ENCODE measurements at places on chromosomes 1 and 21.
A peak's percentile ranks its signal among the peaks of the same experiment; 100 is the strongest.

DNA sequence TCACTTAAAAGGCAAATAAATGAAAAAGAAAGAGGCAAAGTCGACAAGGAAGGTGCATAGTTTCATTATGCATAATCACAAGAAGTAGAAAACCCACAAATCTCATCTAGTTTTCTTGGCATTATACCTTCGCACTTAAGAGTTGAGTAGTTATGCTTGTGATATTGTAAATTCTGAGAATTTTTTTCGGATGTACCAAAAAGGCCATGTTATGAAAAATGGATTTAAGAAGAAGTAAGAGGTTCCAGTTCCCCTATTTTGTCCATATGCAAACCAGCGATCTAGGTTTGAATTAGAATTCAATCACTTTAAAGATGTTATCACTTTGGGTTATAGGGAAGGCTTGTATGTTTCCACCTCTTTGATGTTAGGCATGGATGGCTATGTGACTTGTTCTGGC, 7.9 kb upstream of the ERICH3 start:
- DNase-seq, result no peak

GRCh38 chr1:234756066-234756774, 146.2 kb upstream of the IRF2BP2 start:
- DNase-seq, result no peak

DNA sequence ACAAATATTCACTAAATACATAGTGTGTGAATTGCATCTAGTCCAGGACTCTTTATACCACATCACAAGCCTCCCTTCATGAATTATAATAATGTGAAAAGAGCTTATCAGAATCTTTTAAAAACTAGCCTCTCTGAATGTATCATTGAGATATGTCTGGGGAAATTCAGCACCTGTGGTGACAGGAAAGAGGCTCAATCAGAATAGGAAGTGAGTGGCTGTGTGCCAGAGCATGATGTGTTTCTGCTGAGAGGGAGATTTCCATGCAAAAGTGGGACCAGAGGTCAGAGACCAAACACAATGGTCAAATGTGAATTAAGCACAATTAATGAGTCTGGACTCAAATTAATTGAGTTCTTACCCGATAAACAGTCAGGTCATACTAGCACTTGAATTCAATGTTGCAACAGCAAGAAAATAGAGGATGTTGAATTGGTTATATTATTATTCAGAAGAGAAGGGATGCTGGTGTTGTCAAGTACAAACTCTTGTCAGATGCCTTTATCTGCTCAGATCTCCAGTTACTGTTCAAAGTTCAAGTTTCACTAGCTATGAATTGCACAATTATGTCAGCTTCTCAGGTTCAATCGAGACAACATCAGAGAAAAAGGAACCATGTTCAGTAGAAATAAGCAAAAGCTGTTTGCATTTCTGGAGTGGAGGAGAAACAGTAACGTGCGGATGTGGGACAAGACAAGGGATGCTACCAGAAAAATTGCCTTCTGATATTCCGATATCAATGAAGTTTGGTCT, 226.2 kb downstream of the ZNF326 start:
- no peak for DNase-seq

DNA sequence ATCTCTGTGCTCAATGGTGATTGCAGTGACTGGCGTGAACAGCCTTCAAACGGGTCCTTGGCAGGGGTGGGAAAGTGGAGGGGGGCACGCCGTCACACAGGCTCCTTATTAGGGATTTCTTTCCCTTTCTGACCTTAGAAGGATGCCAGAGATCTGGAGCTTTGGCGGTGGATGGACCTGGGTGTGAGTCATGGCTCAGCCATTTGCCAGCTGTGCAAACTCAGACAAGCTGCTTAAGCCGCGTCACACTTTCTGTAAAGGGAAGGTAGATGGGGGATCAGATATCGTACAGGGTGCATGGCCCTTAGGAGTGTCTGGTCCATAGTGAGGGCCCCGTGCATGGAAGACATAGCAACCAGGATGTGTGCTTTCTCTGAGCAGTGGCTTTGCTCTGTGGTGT, 48.3 kb upstream of the C1orf174 start:
- no peak for DNase-seq

DNA sequence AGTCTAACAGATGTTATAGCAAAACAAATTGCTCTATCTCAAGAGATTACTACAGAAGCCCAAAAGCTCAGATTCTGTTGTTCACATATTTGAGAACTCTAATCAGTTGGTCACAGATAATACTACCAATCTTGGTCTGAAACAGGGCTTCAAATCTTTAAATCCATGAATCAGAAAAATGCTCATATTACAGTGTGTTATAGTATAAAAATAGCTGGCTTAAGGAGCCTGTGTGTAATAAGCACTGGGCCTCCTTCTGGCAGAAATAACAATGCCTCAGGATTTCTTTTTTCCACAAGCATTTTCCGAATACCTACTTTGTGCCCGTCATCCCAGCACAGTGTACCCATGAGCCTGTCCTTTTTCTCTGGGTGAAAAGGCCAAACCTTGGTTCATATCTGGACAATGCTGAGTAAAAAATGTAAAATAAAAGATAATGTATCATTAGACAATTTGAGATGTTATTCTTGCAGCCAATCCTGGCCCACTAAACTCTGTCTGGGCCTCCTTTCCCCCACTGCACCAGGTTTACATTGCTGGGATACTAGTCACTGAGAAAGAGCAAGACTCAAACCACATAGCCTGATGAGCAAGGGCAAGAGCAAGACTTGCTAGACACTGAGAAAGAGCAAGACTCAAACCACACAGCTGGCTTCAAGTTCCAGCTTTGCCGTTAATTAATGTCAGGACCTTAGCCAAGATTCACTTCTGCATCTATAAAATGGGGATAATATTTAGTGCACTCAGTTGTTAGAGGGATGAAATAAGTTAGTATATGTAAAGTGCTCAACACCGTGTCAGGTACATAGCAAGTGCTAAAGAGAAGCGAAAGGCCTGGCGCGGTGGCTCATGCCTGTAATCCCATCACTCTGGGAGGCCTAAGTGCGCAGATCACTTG, 17.0 kb upstream of the ADAR start:
- no peak for DNase-seq

DNA sequence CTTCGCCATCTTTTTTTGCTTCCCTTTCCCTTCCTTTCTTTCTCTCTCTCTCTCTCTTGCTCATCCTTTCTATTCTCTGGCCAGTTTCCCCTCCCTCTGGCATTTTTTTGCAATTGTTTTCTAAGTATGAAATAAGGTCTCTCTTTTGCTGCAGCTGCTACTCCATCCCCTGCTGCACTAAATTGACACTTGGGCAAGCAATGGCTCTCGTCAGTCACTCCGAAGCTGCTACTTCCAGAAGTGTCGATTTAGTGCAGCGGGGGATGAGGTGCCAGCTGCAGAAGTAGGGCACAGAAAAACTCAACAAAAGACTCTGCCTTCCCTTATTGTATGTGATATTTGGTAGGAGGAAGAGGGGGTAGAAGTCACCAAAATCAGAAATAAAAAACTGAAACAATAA, 642.3 kb downstream of the RWDD3 start:
- DNase-seq, result no peak

- no peak for DNase-seq
These were observed 15.8 kb upstream of the RNF223 start for GRCh38 chr1:1089731-1090423.

DNA sequence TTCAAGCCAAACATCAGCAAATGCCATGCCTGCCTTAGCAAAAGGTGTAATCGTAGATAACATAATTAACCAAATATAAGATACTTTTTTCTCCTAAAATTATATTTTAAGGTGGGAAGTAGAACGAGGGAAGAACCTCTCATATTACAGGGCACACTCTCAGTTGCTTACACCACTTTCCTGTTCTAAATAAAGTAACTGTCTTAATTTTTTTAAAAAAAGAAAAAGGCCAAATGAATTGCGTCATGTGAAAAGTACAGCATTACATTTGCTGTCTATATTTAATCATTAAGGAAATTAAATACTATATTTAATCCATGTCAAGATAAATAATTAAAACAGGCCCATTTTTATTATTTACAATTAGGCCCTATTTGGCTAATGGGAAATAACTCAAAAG, 23.7 kb downstream of the JAK1 start:
- no peak for DNase-seq

- DNase-seq, result no peak
These were observed at the start of gene PCP4 for GRCh38 chr21:39867198-39867650. Gene PCP4, plus strand, starts transcription at chr21:39867438. Its CDS starts 64 bp downstream, at chr21:39867502.

DNA sequence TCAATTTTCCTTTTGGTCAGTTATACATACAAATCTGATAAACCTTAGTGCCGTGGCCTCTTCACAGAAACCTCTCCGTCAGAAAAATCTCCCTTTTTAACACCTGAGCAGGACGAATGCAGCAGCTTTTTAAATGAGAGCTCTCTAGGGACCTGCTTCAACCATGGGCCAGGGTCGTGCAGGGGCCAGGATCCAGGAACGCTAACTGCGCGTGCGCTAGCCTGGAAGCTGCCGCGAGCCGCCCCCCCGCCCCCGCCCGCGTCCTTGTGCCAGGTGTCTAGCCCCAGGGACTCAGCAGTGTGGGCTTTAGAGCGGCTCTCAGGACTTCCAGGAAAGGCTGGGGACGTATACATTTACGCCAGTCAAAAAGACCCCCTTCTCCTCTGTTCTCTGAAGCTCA, 136.8 kb upstream of the FMN2 start:
- no peak for DNase-seq

DNA sequence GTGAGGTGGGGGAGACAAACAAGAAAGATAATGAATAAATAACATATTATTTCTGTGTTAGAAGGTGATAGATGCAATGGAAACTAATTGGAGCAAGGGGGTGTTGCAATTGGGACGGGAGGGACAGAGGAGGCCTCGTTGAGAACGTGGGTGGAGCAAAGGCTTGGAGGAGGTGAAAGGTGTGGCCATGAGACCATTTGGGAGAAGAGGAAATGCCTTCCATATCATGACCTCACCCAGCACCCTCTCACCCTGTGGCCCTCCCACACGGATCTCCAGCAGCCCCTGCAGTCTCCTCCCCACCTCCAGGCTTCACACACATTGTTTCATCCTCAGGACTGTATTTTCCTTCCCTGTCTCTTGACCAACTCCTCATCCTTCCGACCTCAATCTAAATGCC, 85.3 kb upstream of the ARHGAP29 start:
- DNase-seq, result no peak

GRCh38 chr1:198919667-198920398, 281.0 kb downstream of the PTPRC start:
- DNase-seq, result no peak

- DNase-seq, result no peak
These were observed 107.6 kb downstream of the GALNT2 start for GRCh38 chr1:230174471-230175162.

DNA sequence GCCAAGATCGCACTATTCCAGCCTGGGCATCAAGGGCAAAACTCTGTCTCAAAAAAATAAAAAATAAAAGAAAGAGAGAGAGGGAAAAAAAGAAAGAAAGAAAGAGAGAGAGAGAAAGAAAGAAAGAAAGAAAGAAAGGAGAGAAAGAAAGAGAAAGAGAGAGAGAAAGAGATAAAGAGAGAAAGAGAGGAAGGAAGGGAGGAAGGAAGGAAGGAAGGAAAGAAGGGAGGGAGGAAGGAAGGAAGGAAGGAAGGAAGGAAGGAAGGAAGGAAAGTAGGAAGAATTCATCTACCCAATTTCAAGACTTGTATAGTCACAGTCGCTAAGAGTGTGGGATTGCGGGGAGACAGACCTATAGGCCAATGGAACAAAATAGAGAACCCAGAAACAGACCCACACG, 290.6 kb downstream of the NPHP4 start:
- no peak for DNase-seq

- DNase-seq, result peak; percentile 41
These were observed 58.4 kb upstream of the COL6A1 start for GRCh38 chr21:45923146-45923545.

- no peak for DNase-seq
These were observed 69.0 kb downstream of the HMGB4 start for GRCh38 chr1:33932871-33933270.

DNA sequence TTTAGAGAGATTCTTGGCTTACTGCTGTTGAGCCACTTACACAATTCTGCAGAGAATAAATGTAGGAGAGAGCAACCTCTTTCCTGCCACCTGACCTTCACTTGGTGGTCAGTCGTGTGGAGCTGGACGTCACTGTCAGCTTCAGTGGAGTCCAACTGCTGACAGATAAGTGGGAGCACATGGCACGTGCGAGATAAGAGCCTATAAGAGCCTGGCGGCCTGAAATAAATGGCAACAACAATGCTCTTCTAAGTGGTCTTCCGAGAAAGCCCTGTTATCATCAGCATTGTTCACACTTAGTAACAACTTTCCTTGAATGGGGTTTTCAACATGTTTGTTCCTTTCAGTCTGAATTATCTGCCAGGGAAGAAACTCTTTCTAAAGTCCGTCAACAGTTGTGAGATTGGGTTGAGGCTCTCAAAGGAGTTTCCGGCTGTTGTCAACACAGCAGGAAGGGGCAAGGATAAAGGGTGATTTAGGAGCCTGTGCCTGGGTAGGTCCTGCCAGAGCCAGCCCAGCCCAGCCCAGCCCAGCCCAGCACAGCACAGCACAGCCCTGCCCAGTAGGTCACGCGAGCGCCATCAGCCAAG, 57.2 kb upstream of the RUNX1 start:
- no peak for DNase-seq

- DNase-seq, result peak; percentile 50
These were observed 495 bp downstream of the PI4KB start for GRCh38 chr1:151326619-151327222.

GRCh38 chr1:8914466-8914865, 31.2 kb upstream of the CA6 start:
- DNase-seq, result no peak

GRCh38 chr1:83818916-83819315, 180.0 kb downstream of the TTLL7 start:
- no peak for DNase-seq

DNA sequence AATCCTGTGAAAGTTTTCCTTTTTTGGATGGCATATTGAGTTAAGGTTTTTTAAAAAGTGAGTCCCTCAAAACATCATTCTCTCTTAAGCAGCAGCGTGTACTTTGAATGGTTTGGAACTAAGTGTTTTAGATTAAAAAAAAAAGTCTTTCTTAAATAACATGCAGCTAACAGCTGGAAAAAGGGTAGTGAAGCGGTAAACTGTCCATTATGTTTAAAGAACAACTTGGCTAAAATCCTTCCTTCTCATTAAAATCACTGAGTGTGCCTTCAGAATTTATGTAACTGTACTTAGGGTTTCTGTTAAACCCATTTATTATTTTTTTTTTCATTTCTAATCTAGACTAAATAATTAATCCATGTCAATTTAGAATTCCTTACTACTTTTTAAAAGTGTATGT, 254.2 kb upstream of the ADAMTS5 start:
- DNase-seq, result no peak
